Posterior vena cava (tissue), 2 donors: ENCODE measurements at places on chromosomes 12 and 14.

- no peak for DNase-seq
Measured at GRCh38 chr12:94202245-94203180, 54.1 kb downstream of the PLXNC1 start.

DNA sequence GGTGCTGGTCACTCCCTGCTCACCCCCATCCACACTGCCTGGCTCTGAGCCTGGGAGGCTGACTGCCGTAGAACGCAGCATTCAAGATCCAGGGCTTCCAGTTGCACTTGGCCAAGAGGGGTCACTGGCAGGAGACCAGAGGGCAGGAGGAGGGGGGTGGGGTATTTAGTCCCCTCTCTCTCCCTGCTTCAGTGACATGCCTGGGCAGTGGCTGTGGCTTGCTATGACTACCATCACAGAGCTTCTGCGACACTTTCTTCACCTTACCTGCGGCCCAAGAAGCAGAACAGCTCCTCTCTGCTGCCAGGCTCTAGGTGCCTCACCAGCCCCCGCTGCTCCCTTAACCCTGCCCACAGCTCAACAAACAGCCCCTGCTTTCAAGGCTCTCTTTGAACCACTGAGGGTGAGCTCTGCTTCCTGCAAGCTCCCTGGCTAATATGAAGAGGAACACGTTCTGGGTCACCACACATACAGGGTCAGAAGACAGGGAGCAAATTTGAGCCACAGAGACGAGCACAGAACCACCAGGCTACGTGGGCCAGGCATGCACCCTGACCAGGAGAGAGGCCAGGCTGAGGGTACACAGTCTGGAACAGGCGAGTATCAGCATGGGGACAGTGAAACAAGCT is 55.7 kb downstream of the ITPK1 start:
- DNase-seq: no peak

- DNase-seq: no peak
Measured at GRCh38 chr12:70638639-70639360, 1.6 kb upstream of the PTPRB start.

- peak; percentile 96 for DNase-seq
Measured at GRCh38 chr12:12891080-12891880, at the start of gene GPRC5A. GPRC5A (plus strand) TSS chr12:12891562; CDS start chr12:12908250, 16,688 bp downstream.

- DNase-seq: peak; percentile 96
Measured at GRCh38 chr12:124904306-124905098, 9.9 kb downstream of the UBC start.

GRCh38 chr12:26001530-26001929 is 43.0 kb downstream of the RASSF8 start:
- no peak for DNase-seq
